ENCODE measurements at places on chromosomes 7 and 10.

- no peak for DNase-seq
These were observed 53.2 kb downstream of the ANKMY2 start for GRCh38 chr7:16592395-16592794.

- no peak for DNase-seq
These were observed 132.6 kb downstream of the ELMO1 start for GRCh38 chr7:37315772-37316715.

GRCh38 chr10:68163735-68164134, 54.4 kb downstream of the MYPN start:
- no peak for DNase-seq

DNA sequence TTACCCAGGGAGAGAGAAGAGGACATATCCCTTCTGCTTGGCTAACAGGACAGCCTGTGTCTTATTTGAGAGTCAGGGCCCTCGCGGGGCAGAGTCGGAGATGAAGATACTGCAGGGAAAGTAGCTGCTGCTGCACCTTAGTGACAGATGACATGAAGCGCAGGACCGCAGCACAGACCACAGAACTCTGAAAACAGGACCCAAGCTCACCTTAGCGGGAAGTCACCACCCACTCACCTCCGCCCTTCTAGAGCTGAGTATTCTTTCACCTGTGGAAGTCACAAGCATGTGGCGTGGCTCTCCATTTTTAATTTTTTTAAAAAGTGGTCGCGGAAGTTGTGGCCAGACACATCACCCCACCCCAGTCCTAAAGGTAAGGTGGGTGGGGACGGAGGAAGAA, 191.4 kb downstream of the FAM107B start:
- no peak for DNase-seq

- DNase-seq = no peak
These were observed 1064.6 kb upstream of the LRRTM3 start for GRCh38 chr10:65861249-65861648.

GRCh38 chr7:17009933-17010332, 128.2 kb upstream of the AGR3 start:
- DNase-seq = no peak

GRCh38 chr10:59908808-59909143, 2.4 kb upstream of the CCDC6 start:
- DNase-seq = no peak

- no peak for DNase-seq
These were observed 170.0 kb downstream of the PTPN20 start for GRCh38 chr10:47081264-47081663.

GRCh38 chr10:17217631-17218232, 10.3 kb upstream of the VIM start:
- DNase-seq = no peak

DNA sequence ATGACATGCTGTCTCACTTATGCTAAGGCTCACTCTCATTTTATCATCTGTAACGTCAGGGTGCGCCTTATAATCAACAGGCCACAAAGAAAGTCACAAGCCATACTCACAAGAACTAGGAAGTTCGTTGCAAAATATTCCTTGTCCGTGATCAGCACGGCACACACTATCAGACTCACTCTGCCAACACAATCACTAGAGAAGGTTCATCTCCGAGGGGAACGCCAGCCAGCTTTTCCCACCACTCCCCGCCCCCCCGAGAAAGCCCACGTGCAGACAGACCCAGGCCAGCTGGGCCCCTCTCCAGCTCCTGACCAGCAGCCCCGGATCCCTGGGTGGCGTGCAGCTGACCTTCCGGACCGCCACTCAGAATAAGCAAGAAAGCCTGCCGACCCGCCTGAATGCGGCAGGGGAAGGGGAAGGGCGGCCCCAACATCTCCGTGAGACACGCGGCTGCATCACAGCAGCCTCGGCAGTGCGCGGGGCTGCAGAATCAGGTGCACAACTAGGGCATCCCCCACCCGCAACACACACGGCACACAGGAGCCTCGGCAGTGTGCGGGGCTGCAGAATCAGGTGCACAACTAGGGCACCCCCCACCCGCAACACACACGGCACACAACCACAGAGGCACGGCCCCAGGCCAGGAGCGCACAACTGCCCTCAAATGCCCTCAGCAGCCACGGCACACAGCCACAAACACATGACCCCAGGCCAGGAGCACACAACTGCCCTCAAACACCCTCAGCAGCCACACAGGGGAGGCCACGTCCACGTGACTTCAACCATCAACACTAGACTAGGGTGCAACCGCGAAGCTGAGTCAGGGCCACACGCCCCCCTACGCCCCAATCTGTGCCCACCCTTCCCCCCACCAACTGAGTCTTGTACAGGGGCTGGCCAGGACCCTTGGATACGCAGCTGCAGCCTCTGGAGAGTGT, 2.5 kb upstream of the GPR146 start:
- DNase-seq = no peak

DNA sequence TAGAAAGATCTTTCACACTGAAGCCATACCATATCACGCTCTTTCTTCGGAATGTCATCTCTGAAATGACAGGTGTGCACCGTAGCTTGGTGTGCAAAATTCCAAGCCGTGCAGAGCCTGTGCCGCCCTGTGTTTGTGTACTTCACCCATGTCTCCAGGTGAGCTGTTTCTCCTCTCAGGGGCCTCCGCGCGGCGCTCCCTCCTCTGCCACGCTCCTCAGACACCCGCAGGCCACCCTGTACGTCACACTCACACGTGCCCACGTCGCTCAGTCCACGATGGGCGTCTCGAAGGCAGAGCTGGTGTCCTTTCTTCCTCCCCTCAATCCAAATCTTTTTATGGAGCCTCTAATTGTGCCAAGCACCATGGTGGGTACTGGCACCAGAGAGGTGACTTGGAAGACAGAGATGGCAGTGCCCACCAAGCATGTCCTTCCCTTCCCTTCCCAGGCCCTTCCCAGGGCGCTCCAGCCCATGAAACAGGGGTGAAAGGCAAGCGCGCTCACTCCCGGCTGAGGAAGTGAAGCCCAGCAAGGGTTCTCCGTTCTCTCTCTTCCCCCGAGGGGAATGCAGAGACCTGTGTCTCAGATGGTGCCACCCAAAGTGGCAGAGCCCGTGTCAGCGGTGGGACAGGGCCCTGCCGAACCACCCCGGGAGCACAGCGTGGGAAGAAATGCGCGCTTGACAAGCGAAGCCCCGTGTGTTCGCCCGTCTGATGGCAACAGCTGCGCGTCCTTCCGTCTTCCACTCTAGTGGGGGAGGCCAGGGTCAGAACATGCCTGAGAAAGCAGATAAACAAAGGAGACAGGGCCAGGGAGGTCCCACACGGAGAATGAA, 292.5 kb upstream of the SHH start:
- DNase-seq = no peak

DNA sequence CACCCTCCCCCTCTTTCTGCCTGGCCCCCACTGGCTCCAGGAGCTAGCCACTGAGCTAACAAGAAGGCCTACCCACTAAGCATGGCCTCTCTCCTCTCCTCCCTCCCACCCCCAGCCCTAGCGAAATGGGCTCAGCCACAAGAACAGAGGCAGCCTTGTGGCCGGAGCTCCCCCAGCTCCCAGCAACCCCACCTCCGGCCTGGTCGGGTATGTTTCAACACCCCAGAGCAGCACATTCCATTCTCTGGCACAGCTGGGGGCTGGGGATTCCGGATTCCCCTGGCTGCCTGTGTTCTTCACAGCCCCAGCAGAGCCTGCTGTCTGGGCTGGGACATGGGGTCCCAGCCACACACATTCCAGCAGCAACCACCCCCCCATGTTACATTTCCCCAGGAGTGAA, 9.0 kb downstream of the SFRP5 start:
- no peak for DNase-seq

Data from cerebellar nuclear complex (tissue), 1 donor.